ENCODE measurements at places on chromosomes 3 and 15.

DNA sequence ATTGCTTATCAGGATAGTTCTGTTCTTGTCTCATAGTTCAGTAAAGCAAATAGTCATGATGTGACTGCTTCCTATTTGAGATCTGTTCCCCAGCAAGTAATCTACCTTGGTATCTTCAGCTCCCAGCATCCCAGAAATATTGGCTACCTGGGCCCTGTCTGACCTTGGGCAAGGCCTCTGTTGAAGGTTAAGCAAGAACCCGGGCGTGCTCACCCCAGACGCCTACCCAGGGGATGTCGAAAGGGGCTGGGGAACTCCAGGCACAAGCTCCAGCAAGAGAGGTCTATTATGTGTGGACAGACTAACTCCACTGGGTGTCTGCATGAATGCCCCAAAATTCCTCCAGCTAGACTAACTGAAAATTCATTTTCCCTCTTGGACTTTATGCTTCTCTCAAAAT, 37.3 kb upstream of the IGF1R start:
- no peak for DNase-seq

- DNase-seq, result no peak
Measured at GRCh38 chr15:35115155-35115725, 30.1 kb upstream of the NANOGP8 start.

GRCh38 chr15:45174069-45174468, 13.7 kb downstream of the SHF start:
- DNase-seq, result no peak

DNA sequence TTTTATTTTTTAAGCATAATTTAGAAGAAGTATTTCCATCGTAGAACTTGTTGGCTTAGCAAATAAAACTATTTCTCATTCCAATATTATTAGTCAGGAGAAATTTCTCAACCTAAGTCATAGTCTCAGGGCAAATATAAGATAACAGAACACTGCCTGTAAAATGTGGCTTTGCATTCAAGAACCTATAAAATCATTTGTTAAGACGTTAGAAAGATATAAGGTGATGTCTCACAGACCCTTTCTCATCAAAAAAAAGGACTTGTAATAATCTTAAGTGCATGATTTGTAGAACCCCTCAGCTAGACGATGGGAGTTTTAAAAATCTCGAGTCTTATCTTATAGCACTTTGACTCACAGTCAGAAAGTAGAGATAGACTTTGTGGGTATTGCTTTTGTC, 314.7 kb upstream of the CFAP20DC start:
- DNase-seq, result no peak

DNA sequence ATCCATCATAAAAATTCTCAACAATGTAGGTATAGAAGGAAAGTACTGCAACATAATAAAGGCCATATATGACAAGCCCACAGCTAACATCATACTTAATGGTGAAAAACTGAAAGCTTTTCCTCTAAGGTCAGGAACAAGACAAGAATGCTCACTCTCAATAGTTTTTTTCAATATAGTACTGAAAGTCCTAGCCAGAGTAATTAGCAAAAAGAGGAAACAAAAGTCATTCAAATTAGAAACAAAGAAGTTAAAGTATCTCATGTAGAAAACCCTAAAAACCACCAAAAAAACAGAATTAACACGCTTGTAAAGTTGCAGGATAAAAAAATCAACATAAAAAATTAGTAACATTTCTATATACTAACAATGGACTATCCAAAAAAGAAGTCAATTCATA, 61.8 kb downstream of the MYH15 start:
- no peak for DNase-seq

DNA sequence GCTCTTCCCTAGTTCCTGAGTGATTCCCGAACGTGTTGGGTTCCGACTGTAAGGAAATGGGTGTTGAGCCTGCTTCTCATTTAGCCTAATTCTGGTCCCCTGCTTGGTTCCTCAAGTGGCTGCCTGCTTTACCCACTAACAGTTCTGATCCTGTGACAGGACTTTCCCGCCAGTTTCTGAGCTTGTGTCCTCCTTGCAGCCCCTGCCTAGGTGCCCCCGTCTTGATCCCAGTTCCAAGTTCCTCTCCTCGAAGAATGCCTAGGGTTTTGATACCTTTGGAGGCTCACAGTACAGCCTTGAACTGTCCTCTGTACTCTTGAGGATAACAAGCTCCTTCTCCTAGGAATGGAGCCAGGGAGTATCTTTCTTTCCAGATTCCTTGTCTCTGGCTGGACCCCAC, 12.0 kb upstream of the RASGRF1 start:
- DNase-seq, result no peak

GRCh38 chr3:181311186-181311585, 321.6 kb upstream of the DNAJC19 start:
- no peak for DNase-seq

GRCh38 chr3:187101184-187102072, 37.9 kb downstream of the RPL39L start:
- DNase-seq, result peak; percentile 24

- DNase-seq, result no peak
Measured at GRCh38 chr3:100548053-100548452, 55.6 kb downstream of the TMEM45A start.

GRCh38 chr3:155179437-155179827, 99.3 kb downstream of the MME start:
- no peak for DNase-seq

DNA sequence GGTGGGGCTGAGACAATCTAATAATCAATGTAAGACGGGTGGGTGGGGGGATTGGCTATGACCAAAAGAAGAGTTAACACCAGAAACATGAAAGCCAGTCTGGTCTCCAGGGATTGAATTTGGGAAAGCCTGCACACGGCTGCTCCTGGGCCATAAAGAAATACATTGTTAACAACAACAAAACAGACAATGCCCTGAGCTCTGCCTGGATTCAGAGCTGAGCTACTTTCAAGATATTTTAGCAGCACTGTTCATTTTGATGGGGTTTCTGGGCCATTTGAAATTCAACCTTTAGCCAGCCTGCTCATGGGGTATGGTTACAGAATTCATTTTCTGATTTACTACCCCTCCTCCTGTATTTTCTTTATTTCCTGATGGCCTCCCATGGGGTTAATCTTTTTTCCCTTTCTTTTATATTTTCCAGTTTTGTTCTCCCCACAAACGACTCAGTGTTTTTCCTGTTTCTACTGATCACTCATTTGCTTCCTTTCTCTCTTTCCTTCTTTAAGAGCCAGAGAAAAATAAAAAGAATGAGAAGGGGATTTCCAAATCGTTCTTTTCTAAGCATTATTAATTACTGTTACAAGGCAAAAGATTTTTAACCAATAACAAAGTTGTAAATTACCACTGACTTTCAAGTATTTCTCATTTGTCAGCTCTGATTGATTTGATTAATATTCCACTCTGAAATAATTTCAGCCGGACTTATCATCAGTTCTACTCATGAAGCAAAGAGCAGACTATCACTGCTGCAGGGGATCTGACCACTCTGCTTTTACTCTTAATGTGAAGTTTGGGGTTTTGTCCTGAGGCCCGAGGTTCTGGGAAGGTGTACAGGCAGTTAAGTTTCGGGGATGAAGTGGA, 19.6 kb downstream of the NR2F2 start:
- no peak for DNase-seq

GRCh38 chr3:136984837-136985236, 27.1 kb downstream of the IL20RB start:
- DNase-seq, result no peak

DNA sequence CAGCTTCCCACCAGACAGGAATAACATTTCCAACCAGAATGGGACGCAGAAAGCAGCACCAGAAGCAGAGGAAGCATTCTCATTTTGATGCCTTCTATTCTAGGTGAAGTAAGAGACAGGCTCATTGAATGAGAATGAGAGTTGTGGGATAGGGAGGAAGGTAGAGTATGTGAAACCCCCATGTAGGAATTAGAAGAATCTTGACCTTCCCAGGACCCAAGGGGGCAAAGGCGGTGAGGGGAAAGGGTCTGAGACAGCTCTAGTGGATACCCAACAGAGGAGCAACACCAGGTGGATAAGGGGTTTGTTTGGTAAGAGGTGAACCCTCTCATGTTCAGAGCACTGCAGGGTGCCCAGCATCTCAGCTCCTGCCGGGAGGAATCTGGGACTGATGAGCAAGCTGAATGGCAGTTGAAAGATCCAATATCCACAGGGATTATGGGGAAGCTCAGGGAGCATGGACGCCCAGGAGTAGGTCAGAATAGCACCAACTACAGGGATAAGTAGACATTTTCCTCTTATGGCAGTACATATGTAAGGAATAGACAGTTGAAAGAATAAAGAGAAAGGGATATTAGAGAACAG, 77.0 kb downstream of the PLCL2 start:
- no peak for DNase-seq

DNA sequence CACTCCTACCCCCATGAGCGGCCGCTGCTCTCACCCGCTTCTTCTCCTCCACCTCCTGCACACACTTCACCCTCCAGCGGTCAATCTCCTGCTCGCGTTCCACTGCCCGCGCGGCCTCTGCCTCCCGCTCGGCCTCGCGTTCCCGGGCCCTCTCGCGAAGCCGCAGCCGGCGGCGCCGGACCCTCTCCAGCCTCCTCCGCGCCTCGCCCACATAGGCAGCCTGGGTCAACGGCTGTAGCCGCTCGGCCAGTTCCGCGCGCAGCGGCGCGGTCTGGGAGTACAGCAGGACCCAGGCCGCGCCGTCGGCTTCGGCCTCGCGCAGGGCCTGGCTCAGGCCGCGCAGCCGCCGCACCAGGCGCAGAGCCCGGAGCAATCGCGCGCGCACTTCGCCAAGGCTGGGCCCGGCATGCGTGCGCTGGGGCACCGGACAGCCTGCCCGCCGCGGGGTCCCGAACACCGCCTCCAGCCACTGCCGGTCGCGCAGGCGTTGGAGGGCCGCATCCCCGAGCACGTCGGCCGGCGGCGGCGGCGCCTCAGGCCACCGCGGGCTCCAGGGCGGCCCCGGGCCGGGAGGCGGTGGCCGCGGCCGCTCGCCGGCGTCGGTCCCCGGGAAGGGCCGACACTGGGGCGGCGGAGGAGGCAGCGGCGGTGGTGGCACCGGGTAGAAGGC, 595 bp downstream of the PDCD7 start:
- no peak for DNase-seq

GRCh38 chr3:169528289-169528688, 135.2 kb downstream of the MECOM start:
- no peak for DNase-seq

GRCh38 chr3:69282181-69282580, 103.7 kb downstream of the FRMD4B start:
- peak; percentile 56 for DNase-seq

DNA sequence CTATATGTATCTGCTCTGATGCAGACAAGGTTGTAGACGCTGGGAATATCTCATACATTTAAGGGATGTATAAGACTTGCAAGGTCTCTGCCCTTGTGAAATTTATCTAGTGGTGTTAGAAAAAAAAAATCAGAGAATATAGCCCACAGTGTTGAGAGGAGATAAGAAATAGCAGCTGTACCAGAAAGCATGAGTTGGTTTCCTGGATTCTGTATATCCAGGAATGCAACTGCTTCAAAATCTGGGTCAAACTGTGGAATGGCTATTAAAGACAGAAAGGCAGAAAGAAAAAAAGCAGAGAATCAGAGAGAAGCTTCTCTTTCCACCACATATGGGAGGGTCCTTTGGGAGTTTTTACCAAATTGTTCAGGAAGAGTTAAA, 1.5 kb upstream of the TMEM212 start:
- no peak for DNase-seq

GRCh38 chr3:195203606-195204005, 67.4 kb downstream of the XXYLT1 start:
- DNase-seq, result peak; percentile 18

DNA sequence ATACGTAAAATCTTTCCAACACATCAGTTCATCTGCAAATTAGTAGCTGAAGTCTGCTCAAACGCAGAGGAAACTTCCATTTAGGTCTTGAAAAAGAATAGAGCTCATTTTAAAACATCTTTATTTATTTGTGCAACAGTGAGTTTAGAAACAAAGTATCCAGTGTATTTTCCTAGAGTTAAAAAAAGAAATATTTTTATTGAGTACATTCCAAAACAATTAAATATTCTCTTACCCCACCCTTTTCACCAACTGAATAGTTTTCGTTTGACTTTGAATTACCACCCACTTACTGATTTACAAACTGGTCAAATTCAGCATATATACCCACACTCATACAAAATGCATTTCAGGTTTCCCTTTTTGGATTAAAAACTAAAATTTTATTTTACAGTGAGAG, 104.7 kb downstream of the ZBTB20 start:
- no peak for DNase-seq

GRCh38 chr15:55564347-55565145, 23.6 kb downstream of the PYGO1 start:
- DNase-seq, result no peak

DNA sequence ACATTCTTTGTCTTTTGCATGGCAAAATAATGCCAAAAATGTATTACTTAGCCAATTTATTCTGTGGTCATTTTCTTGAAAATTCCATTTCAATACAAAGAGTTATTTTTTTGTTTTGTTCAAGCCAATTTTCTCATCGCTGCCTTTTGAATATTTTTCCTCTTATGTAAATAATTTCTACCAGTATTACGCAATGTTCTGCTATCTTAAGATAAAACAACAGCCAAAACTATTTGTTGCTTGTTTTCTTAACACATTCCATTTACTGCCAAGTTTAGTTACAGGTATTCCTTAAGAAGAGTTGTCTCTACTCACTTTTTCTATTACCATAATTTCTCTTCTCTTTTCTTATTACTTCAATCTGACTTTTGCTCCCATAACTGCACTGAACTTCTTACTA, 163.1 kb downstream of the ROBO1 start:
- DNase-seq, result no peak

- no peak for DNase-seq
Measured at GRCh38 chr3:55060896-55061719, 133.2 kb upstream of the LRTM1 start.

- no peak for DNase-seq
Measured at GRCh38 chr15:95843241-95843910, 487.1 kb upstream of the NR2F2 start.

DNA sequence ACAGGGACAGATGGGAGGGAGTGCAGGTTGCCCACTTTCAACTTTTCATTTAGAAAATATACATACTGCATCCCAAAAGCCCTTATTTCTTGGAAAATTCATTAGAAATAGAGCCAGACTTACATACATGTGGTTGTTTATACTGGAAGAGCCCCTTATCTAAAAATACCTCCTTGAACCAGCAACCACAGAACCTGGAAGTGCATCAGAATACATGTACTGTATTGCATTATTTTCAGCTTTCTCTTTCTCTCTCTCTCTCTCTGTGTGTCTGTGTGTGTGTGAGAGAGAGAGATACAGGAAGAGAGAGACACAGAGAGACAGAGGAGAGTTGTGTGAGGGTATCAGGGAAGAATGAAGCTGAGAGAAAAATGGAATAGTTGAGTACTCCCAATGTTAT, 29.5 kb upstream of the LSAMP start:
- DNase-seq, result no peak

DNA sequence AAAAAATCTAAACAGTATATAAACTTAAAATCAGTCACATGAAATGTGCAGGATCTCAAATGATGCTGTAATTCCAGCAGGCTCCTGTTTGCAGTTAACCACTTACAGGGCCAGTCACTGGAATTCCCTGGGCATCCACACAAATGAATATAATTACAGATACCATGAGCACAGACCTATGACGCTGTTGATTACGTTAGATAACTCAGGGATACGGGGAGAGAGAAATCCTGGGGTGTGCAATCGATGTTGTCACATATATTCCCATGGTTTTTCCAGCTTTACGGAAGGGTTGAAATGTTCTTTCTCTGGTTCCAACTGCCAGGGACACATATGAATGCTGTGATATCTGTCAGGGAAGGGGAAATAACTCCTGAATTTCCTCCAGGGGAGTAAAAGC, 100.8 kb downstream of the RORA start:
- DNase-seq, result no peak
